ENCODE measurements at places on chromosomes 13 and 19.

- DNase-seq: no peak
Observed at GRCh38 chr13:66362485-66362884, 867.7 kb downstream of the PCDH9 start.

GRCh38 chr19:58406818-58407657 lies 1.4 kb upstream of the ZNF584 start:
- no peak for DNase-seq

GRCh38 chr13:22960827-22961226 lies 220.0 kb upstream of the SGCG start:
- DNase-seq: no peak

- DNase-seq: no peak
Observed at GRCh38 chr19:7230826-7231225, 63.4 kb downstream of the INSR start.

DNA sequence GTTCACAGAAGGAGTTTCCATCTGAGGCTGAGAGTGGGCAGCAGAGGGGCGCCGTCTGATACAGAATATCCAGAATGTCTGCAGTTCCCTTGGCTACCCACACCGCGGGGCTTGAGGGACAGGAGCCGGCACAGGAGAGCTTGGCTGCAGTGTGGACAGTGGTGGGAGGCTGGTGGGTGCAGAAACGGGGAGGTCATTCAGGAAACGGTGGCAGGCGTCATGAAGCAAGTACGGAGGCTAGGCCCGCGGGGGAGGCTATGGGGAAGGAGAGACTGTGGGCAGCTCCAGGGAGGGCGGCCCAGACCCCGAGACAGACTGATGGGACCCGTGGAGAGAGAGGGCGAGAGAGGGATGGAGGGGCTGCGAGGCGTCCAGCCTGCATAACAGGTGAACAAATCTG lies 55.2 kb upstream of the UQCRFS1 start:
- no peak for DNase-seq

DNA sequence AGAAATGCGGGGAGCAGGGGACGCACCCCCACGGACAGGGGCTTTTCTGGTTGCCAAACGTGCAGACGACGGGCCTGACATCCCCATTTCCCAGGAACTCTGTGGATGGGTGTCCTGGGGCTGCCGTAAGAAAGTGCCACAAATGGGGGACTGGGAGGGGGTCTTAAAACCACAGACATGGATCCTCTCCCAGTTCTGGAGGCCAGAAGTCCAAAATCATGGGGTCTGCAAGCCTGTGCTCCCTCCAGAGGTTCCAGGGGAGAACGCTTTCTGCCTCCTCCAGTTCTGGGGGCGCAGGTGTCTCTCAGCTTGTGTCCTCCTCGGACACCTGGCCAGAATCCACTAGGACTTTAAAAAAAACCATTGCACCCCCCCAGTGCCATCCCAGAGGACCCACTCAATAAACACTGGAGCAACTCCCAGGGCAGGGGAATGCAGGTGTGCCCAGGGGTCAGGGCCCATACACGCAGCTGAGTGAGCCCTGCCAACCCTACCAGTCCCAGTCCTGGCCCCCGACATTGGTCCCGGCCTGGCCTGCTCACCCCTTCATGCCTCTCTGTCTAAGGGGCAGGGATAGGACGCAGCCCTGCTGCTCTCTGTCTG lies 103.9 kb downstream of the GADD45B start:
- DNase-seq: no peak

DNA sequence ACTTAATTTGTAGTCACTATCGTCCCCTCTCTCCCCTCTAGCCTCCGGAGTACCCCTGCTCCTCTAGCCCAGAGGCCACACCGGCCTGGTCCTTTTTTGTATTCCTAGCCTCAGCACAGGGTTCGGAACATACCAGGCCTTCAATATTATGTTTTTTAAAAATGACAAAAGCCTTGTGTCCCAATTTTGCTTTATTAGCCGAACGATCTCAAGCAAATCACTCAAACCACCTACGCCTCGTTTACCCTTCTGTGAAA lies 463 bp upstream of the POMP start:
- DNase-seq: no peak

DNA sequence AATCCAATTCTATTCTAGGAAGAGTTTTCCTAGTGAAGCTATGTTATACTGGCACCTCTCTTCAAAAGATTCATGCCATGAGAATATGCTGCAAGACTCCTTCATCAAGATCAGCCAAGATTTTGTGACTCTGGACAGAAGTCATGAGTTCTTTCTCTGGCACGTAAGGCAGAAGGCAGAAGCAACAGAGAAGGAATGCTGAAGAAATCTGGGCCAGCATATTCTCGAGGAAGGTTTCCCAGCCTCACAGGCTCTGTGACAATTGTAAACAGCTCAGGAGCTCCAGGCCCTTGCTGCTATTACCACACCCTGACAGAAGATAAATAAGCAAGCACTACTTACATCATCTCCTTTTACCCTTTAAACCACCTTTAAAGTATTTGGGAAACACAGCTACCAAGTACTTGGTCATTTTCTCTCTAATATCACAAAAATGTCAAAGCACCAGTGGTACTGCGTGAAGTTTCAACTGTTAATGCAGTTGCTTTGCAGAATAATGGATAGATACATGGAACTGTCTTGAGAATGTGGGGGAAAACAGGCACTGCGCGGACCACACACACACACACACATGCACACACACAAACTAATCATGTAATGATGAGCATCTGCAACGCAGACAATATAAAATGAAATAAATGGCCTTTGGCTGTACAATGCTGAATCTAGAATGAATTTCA lies 55.4 kb downstream of the INTS6 start:
- DNase-seq: no peak

DNA sequence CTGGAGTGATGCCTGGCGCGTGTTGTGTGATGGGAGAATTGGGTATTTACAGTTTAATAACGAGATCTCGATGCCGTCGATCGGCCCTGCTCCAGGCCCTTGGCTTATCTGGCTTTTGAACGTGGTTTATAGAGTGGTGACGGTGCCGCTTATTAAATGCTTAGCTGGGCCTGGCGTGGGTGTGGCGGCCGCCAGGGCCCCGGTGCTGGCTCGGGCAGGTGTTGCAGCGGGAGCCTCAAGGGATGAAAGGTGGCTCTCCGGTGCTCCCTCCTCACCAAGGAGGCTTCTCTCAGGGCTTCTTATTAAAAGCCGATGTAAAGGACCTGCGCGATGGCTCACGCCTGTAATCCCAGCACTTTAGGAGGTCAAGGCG lies 173.8 kb downstream of the KDM4B start:
- no peak for DNase-seq

DNA sequence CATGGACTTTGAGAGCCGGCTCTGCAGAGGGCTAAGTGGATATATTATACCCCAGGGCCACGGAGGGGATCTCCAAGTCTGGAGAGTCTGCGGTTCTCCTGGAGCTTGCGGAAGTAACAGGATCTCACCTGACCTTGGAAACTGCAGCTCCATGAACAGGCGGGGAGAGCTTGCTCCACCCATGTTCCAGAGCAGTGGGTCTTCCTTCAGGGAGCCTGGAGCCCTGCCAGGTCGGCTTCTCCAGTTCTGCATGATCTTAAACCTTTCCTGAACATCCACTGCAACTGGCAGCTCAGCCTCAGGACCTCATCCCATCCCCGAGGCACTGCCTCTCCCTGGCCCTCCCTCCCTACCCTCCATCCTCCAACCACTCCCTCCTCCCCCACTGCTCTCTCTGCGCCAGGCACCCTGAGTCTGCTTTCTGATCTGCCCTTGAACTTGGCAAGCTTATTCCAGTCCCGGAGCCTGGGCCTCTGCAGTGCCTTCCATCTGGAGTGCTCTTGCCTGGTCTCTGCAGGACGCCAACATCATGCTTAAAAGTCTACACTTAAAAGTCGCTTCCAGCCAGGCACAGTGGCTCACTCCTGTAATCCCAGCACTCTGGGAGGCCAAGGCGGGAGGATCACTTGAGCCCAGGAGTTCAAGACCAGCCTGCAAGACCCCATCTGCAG lies 13.2 kb downstream of the ATCAY start:
- no peak for DNase-seq

GRCh38 chr19:14406645-14407401 lies 12.3 kb downstream of the DDX39A start:
- DNase-seq: no peak

DNA sequence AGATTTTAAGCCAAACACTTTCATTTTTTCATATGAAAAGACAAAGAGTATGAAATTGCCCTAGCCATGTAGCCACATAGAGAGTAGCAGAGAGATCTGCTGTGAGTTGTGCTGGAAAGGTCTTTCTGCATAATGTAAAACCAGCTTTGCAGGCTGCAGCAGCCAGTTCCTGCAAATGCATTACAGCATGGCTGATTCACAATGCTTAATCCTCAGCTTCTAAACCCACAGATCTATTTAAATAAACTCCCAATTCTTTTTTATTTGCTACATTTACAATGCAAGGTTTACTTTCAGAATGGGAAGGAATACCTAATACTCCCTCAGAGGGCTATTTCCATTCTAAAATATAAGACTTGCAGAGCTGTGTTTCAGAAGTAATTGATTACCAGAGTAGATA lies 185.6 kb upstream of the STARD13 start:
- DNase-seq: no peak

DNA sequence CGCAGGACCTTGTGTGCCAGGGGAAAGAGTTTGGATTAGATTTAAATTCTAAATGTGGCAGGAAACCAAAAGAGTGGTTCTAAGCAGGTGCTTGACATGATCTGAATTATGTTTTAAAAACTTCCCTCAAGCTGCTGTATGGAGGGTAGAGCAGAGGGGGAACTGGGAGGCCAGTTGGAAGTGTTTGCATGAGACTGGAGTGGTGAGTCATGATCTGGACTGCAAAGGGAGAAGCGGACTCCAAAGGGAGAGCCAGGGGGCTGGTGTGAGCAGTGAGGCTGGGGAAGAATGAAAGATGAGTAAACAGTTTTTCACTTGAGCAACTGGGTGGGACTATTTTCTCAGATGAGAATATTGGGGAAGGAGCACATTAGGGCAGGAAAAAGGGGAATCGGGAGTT lies 206.1 kb downstream of the DNAJC15 start:
- DNase-seq: no peak

GRCh38 chr13:45341799-45342500 lies 967 bp upstream of the TPT1 start:
- peak; percentile 32 for DNase-seq

GRCh38 chr13:22662771-22663170 lies 518.0 kb upstream of the SGCG start:
- DNase-seq: no peak

- DNase-seq: no peak
Observed at GRCh38 chr13:22128441-22129408, 457.9 kb downstream of the FGF9 start.

DNA sequence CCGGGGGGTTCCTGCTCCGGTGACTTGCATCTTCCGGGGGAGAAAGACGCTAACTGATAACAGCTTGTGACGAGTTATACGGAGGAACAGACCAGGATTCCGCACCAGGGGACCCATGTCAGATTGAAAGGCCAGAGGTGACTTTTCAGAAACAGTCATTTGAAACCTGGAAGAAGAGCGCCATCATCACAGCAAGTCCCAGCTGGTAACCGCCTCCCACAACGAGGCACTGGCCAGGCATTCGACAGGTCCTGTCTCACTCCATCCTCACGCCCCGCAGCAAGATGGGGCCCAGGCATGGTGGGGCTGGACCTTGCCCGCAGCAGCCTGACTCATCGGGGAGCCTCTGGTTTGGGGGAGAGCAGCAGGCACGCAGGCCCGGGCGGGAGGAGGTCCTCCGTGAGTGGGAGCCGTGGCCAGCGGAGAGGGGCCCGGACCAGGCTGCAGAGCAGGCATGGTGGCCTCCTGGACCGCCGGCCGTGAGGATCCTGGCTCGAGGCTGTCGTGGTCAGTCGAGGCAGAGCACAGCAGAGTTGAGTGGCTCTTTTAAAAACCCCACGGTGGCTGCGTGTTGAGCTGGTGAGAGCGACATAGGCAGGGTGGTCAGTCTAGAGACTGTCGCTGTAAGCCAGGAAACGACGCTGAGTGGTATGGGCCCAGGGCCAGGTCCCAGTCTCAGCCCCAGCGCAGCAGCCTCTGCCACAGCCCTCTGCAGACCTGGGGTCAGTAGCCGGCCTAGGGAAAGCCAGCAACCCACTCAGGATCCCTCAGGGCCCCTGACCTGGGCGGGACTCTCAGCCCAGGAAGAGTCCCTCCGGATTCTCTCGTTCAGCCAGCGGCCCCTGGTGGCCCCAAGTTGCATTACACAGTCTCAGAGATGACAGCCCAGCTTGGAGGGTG lies 94.9 kb upstream of the MCF2L start:
- no peak for DNase-seq

- no peak for DNase-seq
Observed at GRCh38 chr19:46620716-46621115, 4.2 kb downstream of the PTGIR start.

Measured in SIG-M5 (cell line).